ENCODE measurements at places on chromosomes 5 and 9. TPM values are rescaled to one million over a fixed set of nuclear protein-coding genes. Genes with fewer than 3 reads are reported as not detected.

DNA sequence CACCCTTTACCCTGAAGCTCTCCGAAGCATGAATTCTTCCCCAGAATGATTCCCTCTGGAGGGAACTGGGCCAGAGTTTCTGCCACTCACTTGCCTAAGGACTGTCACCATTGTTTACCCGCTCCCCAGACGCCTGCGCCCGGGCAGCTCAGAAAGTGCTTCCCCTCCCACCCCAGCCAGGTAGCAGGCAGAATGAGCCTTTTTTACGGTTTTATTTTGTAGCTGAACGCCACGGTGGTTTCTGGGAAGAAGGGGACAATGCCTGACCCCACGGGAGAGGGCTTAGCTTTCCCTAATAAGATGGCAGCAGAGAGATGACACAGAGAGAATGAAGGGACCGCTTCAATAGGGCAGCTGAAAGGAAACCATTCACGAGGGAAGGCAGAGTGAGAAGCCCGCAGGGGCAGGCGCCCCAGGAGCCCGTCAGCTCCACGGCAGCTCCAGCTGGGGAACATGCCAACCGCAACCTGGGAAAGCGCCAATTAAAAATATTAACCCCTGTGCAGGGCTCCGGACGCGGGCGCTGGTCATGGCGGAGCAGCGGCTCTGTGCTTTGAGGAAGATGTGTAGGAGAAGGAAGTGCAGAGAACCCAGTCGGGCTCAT is 20.4 kb upstream of the NTNG2 start:
- no peaks in the 10 kb centered on the region for H3K4me1 ChIP-seq
- no peak for DNase-seq
- H3K27ac ChIP-seq = no peak overlapping the region
- H3K36me3 ChIP-seq = no peaks in the 10 kb centered on the region
- H3K27me3 ChIP-seq = peaks cover 10% of the 10 kb centered on the region

- H3K4me1 ChIP-seq = peaks cover 9% of the 10 kb centered on the region
- no peak for DNase-seq
- H3K4me3 ChIP-seq = no peak overlapping the region
- no peak overlapping the region for H3K27ac ChIP-seq
- H3K27me3 ChIP-seq = no peaks in the 10 kb centered on the region
- no peaks in the 10 kb centered on the region for H3K36me3 ChIP-seq
Observed at GRCh38 chr9:5633243-5633642, 4.3 kb downstream of the RIC1 start.

- H3K36me3 ChIP-seq = no peaks in the 10 kb centered on the region
- no peaks in the 10 kb centered on the region for H3K4me1 ChIP-seq
- DNase-seq = no peak
- no peak overlapping the region for H3K4me3 ChIP-seq
- H3K27ac ChIP-seq = no peak overlapping the region
- H3K27me3 ChIP-seq = no peaks in the 10 kb centered on the region
Observed at GRCh38 chr9:98289614-98290201, 34.3 kb upstream of the TBC1D2 start.

- H3K27me3 ChIP-seq = no peaks in the 10 kb centered on the region
- H3K36me3 ChIP-seq = no peaks in the 10 kb centered on the region
- DNase-seq = no peak
- H3K27ac ChIP-seq = no peak overlapping the region
- H3K4me3 ChIP-seq = no peak overlapping the region
- no peaks in the 10 kb centered on the region for H3K4me1 ChIP-seq
Observed at GRCh38 chr9:74479711-74480110, 17.4 kb upstream of the RORB start.

GRCh38 chr5:4116834-4117233 is 521.2 kb downstream of the IRX1 start:
- H3K27ac ChIP-seq = no peak overlapping the region
- H3K4me3 ChIP-seq = no peak overlapping the region
- no peak for DNase-seq
- no peaks in the 10 kb centered on the region for H3K4me1 ChIP-seq
- H3K27me3 ChIP-seq = no peaks in the 10 kb centered on the region
- H3K36me3 ChIP-seq = no peaks in the 10 kb centered on the region

DNA sequence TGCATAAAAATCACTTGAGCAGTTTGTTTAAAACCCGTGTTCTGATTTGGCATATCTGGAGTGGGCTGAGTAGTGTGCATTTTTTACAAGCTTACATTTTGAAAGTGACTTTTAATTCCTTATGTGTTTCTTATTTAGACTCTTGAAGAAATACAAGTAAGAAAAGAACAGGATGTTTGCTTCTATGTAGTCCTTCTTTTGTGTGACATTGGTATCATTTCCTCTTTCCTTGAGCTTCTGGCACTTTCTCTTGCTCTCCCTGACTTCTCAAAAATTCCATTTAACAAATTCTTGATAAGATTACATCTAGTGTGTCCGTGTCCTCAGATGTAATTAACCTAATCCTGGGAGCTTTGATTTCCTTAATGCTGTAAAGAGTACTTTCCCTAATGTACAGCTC is 12.5 kb downstream of the GARNL3 start:
- H3K4me3 ChIP-seq = no peak overlapping the region
- H3K27ac ChIP-seq = no peak overlapping the region
- no peaks in the 10 kb centered on the region for H3K27me3 ChIP-seq
- no peak for DNase-seq
- no peaks in the 10 kb centered on the region for H3K36me3 ChIP-seq
- H3K4me1 ChIP-seq = no peaks in the 10 kb centered on the region

GRCh38 chr5:126521130-126521529 is 73.9 kb downstream of the ALDH7A1 start:
- H3K36me3 ChIP-seq = no peaks in the 10 kb centered on the region
- peak overlapping the region; percentile 83 for H3K27ac ChIP-seq
- H3K4me3 ChIP-seq = no peak overlapping the region
- H3K4me1 ChIP-seq = peaks cover 41% of the 10 kb centered on the region
- no peaks in the 10 kb centered on the region for H3K27me3 ChIP-seq
- DNase-seq = no peak

DNA sequence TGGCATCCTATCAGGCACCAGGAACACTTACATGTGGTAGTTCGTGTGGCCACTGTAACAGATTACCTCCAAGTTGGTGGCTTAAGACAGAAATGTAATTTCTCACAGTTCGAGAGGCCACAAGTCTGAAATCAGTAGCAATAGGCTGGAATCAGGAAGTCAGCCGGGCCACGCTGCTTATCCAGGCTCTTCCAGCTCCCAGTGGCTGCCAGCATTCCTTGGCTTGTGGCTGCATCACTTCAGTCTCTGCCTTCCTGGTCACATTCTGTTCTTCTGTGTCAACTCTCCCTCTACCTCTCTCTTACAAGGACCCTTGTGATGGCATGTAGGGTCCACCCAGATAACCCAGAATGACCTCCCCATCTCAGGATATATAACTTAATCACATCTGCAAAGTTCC is 78.7 kb upstream of the MSX2 start:
- no peaks in the 10 kb centered on the region for H3K27me3 ChIP-seq
- H3K4me3 ChIP-seq = no peak overlapping the region
- H3K4me1 ChIP-seq = no peaks in the 10 kb centered on the region
- H3K27ac ChIP-seq = no peak overlapping the region
- H3K36me3 ChIP-seq = no peaks in the 10 kb centered on the region

- no peaks in the 10 kb centered on the region for H3K36me3 ChIP-seq
- H3K27ac ChIP-seq = no peak overlapping the region
- peaks cover 9% of the 10 kb centered on the region for H3K4me1 ChIP-seq
- H3K4me3 ChIP-seq = no peak overlapping the region
- H3K27me3 ChIP-seq = no peaks in the 10 kb centered on the region
Observed at GRCh38 chr9:125505988-125506438, 201.0 kb downstream of the MAPKAP1 start.

TNC gene
- total RNA-seq = 16.1 TPM

INSL6 gene
- total RNA-seq = not detected

PAX5 gene
- not detected for total RNA-seq

MORN5 gene
- total RNA-seq = not detected

SPRY4 gene
- total RNA-seq = 40.8 TPM

LCN12 gene
- total RNA-seq = 3.4 TPM

PWWP2A gene
- 32.9 TPM for total RNA-seq

IRX2 gene
- total RNA-seq = not detected

PGM5 gene
- 70.7 TPM for total RNA-seq

PCDHGB6 gene
- 8.3 TPM for total RNA-seq

PSD2 gene
- total RNA-seq = not detected

PCDHGB7 gene
- 12.2 TPM for total RNA-seq

GRXCR2 gene
- total RNA-seq = not detected
